ENCODE measurements at places on chromosomes 7 and 10.

GRCh38 chr10:130214431-130214830, 78.2 kb downstream of the GLRX3 start:
- no peak for DNase-seq

DNA sequence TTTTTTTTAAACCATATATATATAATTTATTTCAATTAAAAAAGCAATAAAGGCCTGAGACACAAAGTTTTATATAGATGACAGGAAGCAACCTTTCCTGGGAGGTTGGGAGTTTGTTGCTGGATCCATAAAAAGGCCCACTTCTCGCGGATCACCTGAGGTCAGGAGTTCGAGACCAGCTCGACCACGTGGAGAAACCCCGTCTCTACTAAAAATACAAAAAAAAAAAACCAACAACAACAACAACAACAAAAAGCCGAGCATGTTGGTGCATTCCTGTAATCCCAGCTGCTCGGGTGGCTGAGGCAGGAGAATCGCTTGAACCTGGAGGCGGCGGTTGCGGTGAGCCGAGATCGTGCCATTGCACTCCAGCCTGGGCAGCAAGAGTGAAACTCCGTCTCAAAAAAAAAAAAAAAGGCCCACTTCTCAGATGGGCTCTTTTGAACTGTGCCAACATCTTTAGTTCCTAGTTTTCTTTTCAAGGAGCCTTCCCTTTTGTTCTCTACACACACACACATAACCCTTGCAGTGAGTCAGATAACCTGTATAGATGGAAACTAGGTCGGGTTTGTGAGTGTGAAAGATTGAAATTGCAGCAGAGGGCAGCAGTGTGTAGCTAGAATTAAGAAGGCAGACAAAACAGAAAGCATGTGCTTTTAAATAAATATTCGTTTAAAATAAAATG, 1.2 kb upstream of the SMNDC1 start:
- DNase-seq, result peak; percentile 67

DNA sequence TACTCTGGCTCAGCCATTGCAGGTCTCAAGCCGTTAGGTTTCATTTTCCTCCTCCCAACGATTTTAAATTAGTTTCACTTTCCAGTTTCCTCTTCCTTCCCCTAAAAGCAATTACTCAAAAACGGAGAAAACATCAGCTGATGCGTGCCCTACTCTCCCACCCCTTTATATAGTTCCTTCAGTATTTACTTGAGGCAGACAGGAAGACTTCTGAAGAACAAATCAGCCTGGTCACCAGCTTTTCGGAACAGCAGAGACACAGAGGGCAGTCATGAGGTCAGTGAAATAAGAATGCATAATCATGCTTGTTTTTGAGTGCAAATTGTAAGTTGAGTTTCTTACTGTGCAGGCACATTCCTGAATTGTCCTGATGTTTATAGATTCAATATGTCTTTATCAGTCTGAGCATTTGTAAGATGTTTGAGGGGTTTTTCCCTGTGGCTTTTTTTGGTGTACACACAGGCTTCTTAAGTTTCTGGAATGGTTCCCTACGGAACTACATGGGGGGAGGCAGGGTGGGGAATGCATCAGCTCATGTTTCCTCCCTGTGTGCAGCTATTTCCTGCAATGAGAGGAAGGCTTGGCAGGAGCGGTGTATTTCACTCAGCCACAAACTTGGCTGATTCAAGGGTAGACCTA, at the start of gene IFIT3:
TSS of gene IFIT3 (plus strand) at position 195 of the 639 bp plus-strand sequence. CDS start at position 272, 77 bp downstream.
- DNase-seq, result no peak

DNA sequence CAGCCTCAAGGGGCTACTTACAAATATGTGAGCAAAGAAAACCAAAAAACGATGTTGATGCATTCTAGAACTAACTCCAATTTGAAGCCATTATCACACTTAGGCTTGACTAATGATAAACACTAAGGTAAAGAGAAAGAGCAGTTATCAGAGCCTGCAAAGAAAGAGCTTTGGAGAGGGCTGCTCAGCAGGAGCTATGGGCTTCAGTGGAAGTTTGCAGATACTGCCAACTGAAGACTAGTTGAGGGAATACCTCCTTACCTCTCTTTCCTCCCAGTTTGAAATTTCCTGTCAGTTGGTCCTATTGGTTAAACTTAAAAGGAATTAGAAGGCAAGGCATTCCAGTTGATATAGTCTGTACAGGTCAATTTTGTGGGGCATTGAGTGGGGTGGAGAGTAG, 498.1 kb upstream of the POT1 start:
- no peak for DNase-seq

DNA sequence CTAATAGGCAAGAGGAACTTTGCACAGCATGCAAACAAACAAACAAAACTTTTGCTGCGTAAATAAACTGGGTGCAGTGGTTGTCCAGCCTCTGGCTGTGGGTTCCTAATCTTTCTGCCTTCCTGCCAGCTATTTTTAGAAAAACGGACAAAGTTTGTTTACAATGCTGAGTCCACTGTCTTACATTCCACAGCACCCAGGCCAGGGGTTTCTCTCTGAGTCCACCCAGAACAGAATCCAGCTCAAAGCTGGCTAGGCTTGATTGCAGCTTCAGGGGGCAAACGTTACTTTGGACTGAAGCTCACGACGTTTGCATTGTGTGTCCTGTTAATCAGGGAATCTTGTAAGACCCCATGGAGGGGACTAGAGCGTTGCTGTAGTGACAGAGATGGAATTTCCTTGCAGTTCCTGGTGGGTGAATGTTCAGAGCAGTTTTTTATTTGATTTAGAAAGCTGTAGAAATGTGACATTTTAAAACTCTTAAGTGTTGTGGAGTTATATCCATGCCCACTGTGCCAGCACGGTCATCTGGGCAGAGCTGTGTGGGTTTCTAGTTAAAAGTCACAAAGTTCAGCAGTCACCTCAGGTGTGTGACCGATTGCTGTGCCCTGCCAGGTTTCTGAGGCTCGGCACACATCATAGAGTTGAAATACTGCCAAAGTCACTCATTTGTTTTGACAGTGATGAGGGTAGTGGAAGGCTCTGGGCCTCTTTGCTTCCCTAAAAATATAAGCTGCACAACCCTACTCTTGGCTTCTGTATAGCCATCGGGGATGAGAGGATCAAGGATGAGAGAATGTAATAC, 247.0 kb downstream of the STK31 start:
- DNase-seq, result no peak

DNA sequence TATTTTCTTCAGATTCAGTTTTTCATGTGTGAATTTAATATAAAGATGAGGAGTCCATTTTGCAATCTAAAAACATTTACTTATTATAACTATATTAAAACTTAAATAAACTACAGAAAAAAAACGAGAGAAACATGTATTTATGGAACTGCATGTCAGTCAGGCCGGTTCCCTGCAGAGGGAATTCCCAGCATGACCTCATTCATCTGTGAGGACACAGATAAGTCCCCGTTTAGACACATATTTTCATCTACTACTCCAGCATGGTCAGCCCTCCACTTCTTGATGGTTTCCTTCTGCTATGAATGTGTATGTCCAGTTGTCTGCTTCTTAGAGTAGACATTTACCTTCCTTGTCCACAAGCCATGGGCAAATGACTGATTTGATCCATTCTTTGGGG, 339.1 kb downstream of the SEMA3D start:
- DNase-seq, result no peak

- no peak for DNase-seq
Measured at GRCh38 chr10:12435348-12435747, 86.0 kb downstream of the CAMK1D start.
